Coronary artery (tissue), 2 donors: ENCODE measurements at places on chromosomes 4 and X.

- no peak for DNase-seq
Measured at GRCh38 chr4:99361268-99361898, 8.8 kb upstream of the ADH1C start.

- no peak for DNase-seq
Measured at GRCh38 chr4:100641336-100641735, 123.5 kb upstream of the EMCN start.

- DNase-seq, result no peak
Measured at GRCh38 chr4:186931519-186931918, 207.9 kb upstream of the FAT1 start.

- DNase-seq, result no peak
Measured at GRCh38 chr4:38666766-38667084, 2.7 kb downstream of the KLF3 start.

DNA sequence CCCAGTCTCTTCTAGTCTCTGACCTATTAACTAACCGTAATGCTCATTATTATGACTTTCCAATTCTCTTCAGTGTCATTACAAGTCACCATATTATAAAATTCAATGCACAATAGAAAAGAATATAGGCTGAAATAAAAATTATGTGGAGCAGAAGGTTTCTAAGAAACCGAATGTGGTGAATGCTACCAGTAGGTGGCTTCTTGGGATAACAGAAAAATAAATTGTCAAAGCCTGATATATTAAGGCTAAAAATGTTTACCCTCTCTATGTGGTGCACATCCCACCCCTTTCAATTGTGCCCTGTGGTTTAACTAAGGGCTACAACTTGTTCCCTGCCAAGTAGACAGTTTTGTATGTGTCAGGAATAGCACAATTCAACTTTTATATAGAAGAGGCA, 624.6 kb upstream of the TECRL start:
- DNase-seq, result no peak

DNA sequence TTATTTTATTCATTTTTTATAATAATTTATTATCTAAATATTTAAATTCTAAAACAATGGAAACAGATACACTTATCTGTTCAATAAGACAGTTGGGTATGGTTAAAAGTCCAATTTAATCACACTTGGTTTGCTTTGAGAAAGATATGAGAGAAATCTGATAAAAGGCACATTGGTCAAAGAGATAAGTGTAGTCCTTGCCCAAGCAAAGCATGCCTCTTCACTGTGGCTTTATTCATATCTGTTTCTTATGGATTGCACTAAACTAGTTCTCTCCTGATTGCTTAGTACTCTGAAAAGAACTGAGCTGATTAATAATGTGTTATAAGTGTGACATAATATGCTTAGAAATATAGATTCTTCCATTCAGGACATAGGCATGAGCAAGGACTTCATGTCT, 39.8 kb downstream of the CXCL1 start:
- no peak for DNase-seq

GRCh38 chrX:68919707-68920106, 90.9 kb downstream of the EFNB1 start:
- DNase-seq, result no peak

DNA sequence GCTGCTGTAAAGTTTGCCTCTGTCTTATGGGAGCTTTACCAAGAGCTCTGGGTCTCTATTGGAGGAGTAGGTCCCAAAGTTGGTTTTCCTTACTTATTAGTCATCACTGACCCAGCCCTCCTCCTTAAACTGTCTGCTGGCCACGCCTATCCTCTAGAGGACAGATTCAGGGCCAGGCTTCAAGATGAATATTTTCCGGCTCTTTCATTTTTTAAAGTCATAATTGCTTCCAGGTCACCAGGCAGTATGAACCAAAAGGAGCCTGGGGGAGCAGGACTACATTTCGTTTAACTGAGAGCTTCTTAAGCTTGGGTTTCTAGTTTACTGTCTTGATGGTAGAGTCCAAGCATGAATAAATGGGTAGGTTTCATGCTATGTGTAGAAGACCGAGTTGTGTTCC, 13.7 kb downstream of the BCORL1 start:
- no peak for DNase-seq

DNA sequence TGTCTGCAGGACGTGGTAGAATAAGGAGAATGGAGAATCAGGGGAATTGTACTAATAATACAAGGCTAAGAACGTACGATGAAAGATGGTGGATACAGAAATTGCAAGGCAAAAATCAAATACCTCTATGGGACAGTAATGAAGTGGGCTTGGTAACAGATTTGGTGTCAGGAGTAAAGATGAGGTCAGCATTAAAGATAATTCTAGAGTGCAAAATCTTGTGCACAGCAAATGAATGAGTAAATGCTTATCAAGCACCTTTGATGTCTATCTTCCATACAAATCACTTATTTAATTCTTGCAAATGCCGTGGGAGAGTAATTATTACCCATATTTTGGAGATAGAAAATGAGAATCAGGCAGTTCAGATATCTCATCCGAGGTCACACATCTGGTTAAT, 70.9 kb downstream of the DDX60 start:
- DNase-seq, result no peak

DNA sequence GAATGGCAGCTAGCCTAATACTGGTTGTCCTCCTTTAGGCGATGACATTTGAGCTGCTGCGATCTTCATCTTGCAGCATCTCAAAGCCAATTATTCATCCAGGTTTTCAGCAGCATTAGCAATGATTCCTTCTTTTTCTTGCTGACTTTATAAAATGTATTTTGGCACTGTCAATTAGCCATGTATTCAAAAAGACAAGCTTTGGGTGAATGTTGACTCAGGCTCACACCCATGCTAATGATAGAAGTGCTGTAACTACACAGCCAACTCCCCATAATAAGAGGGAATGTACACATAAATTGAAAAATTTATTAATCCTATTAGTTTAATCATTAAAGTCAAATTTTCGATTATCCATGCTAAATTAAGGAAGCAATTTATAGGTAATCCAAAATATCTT, 24.3 kb upstream of the NPNT start:
- DNase-seq, result no peak

GRCh38 chrX:49089553-49089952, 9.9 kb upstream of the WDR45 start:
- no peak for DNase-seq

GRCh38 chr4:97262769-97263168, 880.5 kb downstream of the STPG2 start:
- no peak for DNase-seq

DNA sequence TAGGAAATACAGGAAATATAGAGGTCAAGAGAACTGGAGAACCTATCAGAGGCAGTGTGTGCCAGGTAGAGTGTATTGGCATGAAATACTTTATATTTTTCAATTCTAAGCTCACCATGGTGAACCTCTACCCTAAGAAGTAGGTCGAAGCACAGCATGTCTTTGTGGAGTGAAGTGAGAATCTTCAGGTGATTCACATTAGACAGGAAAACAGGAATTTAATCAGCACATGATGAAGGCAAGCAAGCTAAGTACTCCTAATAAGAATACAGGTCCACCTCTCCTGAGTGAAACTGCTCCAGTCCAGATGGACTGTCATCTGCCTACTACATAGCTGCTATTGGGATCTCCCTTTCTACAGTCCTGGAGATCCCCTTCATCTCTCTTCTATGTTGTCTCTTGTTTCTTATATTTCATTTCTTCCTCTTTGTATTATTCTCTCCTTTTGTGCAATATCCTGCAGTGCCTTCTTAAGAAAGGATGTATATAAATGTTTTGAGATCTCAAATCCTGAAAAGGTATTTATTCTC, 159.0 kb downstream of the LRBA start:
- DNase-seq, result no peak

- DNase-seq, result no peak
Measured at GRCh38 chr4:142231787-142232186, 595.4 kb downstream of the IL15 start.

GRCh38 chrX:15525664-15526416, 25.2 kb downstream of the BMX start:
- DNase-seq, result no peak

- no peak for DNase-seq
Measured at GRCh38 chr4:107453987-107454386, 266.0 kb downstream of the PAPSS1 start.

DNA sequence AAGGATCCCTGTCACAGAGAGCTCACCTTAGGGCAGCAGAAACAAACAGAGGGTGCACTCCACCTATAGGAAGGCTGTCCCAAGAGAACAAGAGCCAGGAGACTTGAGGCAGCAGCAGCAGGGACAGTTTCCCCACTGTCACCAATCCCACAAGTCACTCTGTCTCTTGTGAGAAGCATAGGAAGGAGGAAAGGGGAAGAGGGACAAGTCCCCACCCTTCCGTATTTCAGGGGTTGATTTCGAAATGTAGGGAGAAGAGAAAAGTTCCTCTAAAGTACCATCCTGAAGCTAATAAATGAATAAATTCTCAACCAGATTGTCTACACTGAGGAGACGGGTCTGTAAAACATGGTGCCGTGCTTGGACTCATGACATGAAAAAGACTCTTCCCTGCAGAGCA, 9.5 kb upstream of the TLR8 start:
- no peak for DNase-seq

GRCh38 chr4:153591441-153591840, 92.6 kb upstream of the TLR2 start:
- no peak for DNase-seq

DNA sequence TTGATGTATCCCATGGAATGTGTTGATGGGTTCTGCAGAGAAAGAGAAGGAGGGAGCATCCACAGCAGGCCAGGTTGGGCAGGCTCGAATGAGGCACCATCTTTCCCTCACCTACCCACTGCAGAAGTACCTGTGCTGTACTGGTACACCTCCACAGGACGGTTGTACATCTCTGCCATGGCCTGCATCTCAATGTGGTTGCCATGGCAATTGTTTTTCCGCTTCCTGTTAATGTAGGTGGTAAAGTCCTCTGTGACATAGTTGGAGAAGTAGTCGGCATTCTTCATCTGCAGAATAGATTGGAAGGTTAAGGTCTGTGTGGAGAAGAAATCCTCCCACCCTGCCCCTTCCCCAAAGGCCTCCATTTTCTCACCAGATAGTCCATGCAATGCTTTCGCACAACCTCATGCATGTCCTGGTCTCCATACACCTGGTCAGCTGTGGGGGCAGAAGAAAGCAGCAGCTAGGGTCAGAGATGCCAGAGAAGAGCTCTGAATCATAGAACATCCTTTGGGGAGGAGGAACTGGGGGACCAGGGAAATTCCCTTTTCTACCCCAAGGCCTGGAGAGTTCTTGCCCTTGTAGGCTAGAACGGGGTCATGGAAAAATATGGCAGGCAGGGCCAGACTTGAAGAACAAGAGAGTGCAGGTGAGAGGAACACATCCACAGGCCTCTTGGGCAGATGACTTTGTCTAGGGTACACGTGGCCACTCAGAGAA, 15.9 kb upstream of the PIM2 start:
- DNase-seq, result no peak

DNA sequence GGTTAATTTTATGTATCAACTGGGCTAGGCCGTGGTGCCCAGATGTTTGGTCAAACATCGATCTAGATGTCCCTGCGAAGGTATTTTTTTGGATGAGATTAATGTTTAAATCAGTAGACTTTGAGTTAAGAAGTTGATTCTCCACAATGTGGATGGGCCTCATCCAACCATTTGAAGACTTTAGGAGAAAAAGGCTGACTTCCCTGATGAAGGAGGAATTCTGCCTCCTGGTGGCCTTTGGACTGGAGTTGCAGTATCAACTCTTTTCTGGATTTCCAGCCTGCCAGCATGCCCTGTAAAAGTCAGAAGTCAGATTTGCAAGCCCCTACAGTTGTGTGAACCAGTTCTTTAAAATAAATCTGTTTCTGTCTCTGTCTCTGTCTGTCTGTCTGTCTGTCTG, 91.4 kb downstream of the STK32B start:
- no peak for DNase-seq

GRCh38 chr4:78247536-78248285, 190.6 kb downstream of the FRAS1 start:
- DNase-seq, result no peak

DNA sequence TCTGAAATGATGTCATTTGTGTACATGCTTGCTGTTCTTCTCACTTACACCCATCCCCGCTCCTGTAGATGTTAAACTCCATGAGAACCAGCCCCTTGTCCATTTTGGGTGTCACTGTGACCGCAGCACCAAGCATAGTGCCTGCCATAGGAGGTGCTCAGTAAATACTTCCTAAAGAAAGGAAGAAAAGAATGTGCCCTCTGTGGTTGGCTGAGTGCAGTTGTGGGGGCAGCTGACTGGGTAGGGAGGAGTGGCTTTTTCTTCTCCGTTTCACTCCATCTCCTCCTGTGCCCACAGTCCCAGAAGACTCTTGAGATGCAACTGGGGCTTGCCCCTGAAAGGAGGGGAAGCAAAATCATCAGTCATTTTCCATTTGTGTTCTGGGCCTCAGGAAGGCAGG, 25.5 kb downstream of the PHEX start:
- no peak for DNase-seq

DNA sequence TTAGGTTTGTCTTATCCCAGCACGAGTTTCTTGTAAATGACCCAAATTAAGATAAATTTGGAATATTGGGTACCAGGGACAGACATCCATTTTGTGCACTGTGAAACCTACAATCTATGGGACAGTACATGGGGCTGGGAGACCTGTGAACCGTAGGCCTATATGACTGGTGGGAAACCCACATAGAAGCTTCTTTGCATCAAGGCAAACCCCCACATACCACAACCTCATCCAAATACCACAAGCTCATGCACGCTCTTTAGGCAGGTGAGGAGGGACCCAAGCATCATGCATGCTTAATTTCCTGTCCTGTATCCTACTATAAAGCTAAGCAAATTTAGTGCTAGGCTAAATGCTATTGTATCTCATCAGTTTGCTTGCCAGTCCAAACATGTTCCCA, 47.8 kb downstream of the NIPAL1 start:
- DNase-seq, result no peak

- no peak for DNase-seq
Measured at GRCh38 chr4:137116144-137116543, 416.1 kb downstream of the PCDH18 start.

- DNase-seq, result no peak
Measured at GRCh38 chr4:108488865-108489264, 131.5 kb upstream of the RPL34 start.

DNA sequence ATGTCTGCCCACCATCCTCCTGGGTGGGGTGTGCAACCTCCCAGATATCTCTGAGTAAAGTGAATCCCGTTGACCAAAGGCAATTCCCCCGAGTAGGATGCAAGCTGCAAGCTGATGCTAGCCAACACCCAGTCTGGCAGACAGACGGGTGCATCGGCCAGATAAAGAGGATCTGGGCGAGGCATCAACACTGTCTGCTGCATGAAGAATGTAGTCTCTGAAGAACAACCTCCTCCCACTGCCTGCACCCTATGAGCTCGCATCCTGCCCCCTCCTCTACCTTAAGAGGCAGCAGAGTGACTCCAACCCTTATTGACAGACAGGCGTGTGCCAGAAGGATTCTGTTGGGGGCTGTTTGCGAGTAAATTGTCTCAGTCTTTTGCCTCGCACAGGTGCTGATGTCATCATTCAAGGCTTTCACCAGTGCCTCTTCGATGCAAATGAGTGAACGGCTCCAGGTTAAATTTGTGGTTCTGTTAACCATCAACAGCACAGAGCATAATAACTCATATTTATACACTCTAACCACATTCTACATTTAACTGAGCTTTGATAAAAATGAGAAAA, 546.9 kb downstream of the BCOR start:
- peak; percentile 26 for DNase-seq

- DNase-seq, result no peak
Measured at GRCh38 chr4:83618991-83619645, 83.2 kb downstream of the GPAT3 start.

GRCh38 chr4:150974252-150974640, 40.8 kb downstream of the LRBA start:
- DNase-seq, result no peak
